ENCODE measurements at places on chromosomes 4 and X.

DNA sequence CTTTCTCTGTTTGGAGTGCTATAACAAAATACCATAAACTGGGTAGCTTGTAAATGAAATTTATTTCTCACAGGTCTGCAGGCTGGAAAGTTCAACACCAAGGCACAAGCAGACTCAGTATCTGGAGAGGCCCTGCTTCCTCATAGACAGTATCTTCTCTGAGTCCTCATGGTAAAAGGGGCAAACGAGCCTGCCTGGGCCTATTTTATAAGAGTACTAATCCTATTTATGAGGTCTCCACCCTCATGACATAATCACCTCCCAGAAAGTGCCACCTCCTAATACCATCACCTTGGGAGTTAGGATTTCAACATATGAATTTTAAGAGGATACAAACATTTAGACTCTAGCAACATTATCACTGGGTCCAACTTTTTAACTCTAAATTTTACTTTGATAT lies 200.3 kb downstream of the STPG2 start:
- DNase-seq: no peak

GRCh38 chr4:14916554-14917297 lies 85.6 kb upstream of the CPEB2 start:
- DNase-seq: no peak

DNA sequence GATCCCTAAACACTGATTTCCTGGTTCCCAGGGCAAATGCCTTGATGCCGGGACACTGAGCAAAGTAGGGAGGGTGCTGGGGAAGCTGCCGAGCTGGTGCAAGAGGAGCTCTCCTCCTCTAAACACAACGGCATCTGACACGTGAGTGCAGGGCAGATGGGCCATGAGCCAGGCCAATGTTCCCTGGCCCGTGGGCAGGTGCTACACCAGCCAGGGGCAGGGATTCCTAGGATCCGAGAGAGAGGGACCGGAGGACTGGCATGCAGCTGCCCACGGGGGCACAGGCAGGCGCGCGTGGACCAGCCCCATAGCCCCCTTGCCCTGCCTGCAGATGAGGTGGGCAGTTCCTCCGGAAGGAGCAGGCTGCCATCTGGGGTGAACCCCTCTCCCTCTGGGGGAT lies 66.8 kb upstream of the AFAP1 start:
- DNase-seq: no peak

GRCh38 chr4:89929425-89930159 lies 34.9 kb downstream of the MMRN1 start:
- no peak for DNase-seq

DNA sequence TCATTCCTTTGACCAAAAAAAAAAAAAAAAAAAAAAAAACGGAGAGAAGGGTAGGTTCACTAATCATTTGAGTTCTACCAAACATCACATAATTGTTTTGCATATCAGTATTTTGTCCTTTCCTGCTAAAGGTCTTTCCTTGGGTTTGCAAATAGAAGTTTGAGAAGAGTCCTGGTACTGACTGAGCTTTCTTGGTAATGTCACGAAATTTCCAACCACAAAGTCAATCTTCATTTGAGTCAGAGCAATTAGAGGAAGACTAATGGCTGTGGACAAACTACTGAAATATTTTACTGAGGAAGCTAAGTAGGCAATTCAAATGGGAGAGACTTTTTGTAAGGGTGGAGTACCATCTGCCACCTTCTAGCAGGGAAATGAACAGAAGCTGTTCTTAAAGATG lies 21.7 kb upstream of the CD40LG start:
- no peak for DNase-seq

DNA sequence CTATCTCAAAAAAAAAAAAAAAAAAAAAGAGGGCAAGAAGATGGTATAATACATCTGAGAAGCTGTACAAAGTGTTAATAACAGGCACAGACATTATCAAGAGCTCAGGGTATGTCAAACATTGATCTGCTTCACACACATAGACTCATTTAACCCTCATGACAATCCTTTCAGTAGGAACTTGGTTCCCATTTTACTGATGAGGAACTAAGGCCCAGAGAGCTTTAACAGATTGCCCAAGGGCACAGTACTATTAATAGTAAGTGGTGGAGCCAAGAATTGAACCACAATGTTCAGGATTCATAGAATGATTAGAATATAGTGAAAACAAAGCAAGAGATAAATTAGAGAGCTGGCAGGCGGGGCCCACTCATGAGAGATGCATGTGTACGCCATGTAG lies 154.4 kb downstream of the EFHC2 start:
- no peak for DNase-seq

DNA sequence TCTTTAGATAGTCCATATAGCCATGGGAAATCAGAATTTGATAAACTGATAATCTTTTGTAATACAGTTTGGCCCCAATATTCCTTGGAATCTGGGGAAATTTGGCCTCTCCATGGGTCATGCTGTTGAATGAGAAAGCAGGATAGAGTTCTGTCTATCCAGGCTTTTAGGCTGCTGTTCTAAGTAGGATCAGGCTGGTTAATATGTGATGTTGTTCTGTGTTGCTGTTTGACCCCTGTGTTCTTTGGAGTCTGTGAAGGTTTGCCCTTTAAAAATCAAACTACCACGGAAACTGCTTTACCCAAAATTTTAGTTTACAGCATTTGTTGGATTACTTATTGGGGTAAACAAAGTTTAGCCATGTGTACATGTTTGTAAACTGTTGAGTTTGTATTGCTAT lies 114.5 kb downstream of the ZNF330 start:
- DNase-seq: no peak

GRCh38 chr4:167595898-167596297 lies 361.6 kb upstream of the SPOCK3 start:
- DNase-seq: no peak

GRCh38 chr4:165439981-165440380 lies 61.2 kb downstream of the CPE start:
- no peak for DNase-seq

DNA sequence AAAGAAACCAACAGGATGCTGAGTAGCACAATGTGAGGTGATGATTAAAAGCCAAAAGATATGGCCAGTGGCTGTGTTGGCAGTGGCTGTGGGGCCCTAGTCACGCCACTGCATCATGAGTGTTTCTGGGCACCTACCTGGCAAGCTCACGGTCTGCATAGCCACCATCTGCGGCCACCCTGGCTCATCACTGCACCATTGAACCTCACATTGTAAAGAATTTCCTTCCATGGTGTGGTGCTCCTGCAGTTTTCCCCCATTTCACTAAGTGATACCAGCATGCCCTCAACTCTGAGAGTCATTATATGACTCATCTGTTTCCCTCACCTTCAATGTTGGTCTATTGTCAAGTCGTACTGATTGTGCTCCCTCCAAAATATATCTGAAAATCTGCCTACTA lies 45.5 kb upstream of the CLNK start:
- DNase-seq: no peak

DNA sequence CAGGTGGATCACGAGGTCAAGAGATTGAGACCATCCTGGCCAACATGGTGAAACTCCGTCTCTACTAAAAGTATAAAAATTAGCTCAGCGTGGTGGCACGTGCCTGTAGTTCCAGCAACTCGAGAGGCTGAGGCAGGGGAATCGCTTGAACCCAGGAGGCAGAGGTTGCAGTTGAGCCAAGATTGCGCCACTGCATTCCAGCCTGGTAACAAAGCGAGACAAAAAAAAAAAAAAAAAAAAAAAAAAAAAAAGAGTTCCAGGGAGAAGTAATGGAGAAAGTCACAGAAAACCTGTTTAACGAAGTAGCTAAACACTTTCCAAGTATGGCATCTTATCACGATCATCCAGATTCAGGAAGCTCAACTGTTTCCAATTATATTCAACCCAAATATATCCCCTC lies 10.9 kb downstream of the KLHL4 start:
- no peak for DNase-seq

- DNase-seq: no peak
Measured at GRCh38 chr4:114043116-114043515, 63.7 kb upstream of the ARSJ start.

DNA sequence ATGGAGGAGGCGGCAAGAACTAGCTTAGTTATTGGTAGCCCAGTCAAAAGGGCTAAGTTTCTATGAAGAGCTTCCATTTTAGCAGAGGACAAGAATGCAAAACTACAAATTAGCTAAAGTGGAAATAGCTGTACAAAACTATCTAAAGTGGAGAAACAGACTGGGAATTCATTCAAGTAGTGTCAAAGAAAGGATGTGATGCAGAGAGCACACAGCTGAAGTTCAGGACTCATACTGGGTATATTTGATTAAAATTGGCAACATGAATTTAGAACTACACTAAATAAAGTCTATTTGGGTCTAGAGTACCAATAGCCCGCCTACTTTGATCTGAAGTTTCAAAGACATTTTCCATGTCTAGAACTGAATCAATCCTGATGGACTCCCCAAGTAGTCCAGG lies 33.1 kb upstream of the GNRHR start:
- DNase-seq: no peak

DNA sequence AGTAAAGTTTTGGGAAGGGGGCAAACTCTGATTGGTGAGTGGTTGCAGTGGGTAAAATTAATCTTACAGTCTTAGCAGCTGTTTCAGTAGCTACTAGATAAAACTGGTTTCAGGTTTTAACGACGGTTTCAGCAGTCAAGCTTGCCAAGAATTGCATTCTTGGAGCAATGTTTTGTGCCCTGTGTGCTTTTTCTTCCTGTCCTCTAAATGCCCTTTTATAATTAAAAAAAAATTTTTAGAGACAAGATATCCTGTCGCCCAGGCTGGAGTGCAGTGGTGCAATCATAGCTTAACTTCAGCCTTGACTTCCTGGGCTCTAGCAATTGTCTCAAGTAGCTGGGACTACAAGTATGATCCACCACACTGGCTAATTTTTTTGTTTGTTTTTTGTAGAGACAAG lies 6.3 kb upstream of the PPEF2 start:
- no peak for DNase-seq

- DNase-seq: no peak
Measured at GRCh38 chr4:5874811-5875449, 18.0 kb downstream of the CRMP1 start.

Measured in vagina (tissue), 2 donors.